ENCODE measurements at places on chromosomes 6 and 20.

DNA sequence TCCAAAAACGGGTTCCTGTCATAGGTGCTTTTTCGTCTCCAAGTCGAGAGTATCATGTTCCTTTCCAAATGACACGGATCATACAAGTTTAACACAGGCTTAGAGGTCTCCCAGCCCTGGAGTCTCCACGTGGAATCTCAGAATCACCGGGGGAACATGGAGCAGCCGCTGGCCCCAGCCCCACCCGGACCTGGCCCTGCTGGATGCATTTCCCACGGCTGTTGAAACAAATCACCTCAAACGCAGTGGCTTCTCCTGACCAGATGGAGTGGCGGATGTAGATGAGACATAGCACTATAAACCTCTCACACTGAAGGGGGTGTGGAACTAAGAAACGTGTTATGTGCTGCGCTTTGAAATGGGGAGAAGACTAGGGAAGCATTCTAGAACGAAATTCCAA, 70.0 kb upstream of the FRMD1 start:
- DNase-seq: no peak

DNA sequence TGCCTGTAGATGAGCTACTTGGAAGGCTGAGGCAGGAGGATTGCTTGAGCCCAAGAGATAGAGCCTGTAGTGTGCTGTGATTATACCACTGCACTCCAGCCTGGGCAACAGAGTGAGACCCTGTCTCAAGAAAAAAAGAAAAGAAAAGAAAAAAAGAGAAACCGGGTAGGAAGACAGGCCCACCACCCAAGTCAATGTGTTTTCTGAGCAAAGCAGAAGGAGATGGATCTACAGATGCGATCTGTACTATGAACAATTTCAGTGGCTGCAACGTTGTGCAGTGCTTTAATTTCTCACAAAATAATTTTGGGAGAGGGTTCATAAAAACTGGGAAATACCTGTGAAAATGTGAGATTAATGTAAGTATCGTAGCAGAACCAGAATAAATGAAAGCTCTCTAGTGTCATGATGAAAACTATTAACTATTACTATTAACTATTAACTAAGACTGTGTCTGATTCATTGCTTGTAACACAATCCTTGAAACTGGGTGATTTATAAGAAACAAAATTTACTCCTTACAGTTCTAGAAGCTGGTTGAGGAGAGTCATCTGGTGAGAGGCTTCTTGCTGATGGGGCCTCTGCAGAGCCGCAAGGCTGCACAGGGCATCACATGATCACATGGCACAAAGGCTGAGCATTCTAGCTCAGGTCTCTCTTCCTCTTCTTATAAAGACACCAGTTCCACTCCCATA, 233.1 kb upstream of the ZNF217 start:
- DNase-seq: no peak

GRCh38 chr6:106128981-106129781, 43.0 kb downstream of the PRDM1 start:
- peak; percentile 88 for DNase-seq

- DNase-seq: no peak
Measured at GRCh38 chr6:129489215-129489765, 220.7 kb downstream of the ARHGAP18 start.

- DNase-seq: peak; percentile 43
Measured at GRCh38 chr6:6851059-6851948, 256.5 kb upstream of the RREB1 start.

All from GM03348 (cell line).